ENCODE measurements at places on chromosomes 3 and 15.

- DNase-seq = no peak
Measured at GRCh38 chr15:37291920-37292319, 191.6 kb upstream of the MEIS2 start.

DNA sequence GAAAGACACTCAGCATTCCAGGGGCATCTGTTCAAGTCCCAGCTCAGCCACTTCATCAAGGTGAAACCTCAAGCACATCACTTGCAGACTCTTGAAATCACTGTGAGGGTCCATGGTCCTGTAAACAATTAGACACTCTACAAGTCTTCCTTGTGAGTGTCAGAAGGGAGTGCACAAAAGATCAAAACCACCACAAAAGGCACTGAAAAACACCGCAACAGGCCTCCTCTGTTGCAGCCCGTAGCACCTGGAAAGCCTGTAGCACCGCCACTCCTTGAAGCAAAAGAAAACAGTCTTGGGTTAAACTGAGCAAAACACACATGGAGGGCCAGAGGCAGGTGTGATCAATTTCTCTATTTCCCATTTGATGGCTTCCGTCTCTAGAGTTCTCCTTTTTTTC, 63.8 kb upstream of the SNRK start:
- DNase-seq = no peak

DNA sequence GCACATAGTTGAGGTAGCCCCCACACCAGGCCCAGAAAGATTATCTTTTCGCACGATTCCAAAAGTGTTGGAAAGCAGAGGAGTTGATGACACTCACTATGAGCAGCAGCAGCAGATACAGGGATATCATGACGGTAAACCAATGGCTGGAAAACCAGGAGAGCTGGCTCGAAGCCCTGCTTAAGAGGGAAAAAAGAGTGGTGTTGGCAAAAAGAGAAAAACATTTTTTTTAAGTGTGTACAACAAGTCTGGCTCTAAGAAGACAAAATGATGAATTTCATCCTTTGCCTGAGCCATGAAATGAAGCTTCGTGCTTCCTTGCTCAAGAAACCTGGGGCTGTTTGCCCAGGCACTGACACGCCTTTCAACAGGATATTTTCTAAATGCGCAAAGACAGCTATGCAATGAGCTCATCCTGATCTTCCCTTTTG, 27.3 kb downstream of the PARP16 start:
- DNase-seq = no peak

GRCh38 chr3:19886404-19886803, 47.6 kb downstream of the EFHB start:
- no peak for DNase-seq

- DNase-seq = no peak
Measured at GRCh38 chr3:100030346-100030745, 84.0 kb downstream of the FILIP1L start.

- DNase-seq = no peak
Measured at GRCh38 chr15:77468896-77469295, 48.2 kb downstream of the HMG20A start.

DNA sequence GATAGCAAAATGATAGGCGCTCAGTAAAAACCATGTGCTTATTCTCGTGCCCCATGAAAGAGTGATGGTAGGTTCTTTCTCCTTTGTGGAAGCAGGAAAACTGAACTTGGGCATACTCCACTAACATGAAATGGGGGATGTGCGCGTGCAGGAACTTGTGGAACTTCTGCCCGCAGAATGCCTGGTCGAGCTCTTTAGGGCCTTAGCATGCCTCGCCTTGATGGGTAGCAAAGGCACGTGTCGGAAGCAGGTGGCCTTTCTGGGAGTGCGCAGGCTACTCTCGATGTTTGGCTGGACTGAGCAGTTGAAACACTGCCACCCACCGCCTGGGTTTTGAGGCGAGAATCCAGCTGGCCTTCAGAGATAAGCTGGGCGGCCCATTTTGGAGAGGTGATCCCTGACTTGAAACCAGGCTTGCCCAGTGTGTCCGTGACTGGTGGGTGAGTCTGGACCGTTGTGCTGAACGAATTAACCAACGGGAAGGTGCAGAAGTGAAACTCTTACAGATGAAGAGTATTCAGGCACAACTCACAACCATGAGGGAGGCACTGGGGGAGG, 842 bp downstream of the PCCB start:
- peak; percentile 80 for DNase-seq

DNA sequence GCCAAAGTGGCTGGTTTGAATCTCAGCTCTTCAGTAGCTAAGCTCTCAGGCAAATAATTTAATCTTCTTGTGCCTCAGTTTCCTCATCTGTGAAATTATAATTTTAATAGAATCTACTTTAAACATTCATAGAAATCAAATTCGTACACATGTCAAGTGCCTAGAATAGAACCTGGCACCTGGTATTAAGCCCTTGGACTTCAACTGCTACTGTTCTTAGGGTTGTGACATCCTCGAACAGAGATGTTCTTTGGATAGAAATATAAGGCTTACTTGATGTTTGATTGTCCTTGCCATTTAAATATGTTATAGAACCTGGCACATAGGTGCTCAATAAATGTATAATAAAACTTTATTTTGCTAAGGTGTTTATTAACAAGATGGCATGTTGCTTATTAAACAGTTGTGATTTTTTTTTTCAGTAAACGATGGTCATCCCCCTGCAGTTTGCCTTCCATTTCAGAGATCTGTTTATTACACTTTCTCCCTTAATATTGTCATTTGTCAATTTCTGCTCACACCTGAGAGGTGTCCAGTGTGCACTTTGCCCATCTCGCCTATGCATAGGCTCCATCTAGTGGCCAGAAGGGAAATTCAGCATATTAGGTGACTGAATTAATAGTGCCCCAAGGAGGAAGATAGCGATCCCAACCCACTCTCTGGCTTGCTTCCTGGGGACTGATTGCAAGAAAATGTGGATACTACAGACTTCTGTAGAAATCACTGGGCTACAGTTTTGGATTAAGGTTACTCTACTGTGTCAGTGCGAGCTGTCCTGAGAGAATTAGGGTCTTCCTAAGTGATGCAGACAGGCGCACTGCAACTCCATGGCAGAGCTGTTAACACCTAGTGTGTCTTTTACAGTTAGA, 10.7 kb downstream of the IGF1R start:
- no peak for DNase-seq

DNA sequence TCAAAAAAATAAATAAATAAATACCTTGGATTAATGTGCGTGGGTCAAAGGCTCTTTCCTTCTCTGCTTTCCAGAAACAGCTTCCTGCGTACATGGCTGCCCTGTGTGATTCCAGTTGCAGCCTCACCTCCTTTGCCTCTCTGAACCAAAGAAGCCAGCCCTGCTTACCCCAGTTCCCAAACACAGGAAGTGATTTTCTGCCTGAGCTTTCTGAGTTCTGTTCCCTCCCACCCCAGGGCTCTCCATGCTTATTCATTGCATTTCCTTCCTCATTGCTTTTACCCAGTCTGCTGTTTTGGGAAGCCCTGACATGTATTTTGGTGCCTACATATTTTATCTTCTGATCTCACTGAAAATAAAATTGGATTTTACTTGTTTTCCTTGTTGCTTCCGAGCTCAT, 15.4 kb downstream of the ZSCAN2 start:
- no peak for DNase-seq

DNA sequence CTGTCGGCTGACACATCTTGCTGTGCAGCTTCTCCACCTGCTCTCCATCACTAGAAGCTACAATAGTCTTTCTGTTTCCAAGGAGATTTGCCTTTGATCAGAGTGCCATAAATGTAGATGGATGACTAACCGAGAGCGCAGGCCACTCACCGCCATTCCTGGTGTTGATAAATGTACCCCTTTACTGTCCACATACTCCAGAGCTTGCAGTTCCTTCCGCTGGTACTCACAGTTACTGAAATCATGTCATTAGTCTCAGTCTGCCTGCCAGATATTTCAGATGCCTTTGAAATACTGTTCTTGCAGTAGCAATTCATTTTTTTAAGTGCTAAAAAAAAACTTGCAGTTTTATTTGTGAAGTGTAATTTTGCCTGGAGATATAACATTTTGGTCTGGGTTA, 72.3 kb downstream of the BLM start:
- DNase-seq = no peak

DNA sequence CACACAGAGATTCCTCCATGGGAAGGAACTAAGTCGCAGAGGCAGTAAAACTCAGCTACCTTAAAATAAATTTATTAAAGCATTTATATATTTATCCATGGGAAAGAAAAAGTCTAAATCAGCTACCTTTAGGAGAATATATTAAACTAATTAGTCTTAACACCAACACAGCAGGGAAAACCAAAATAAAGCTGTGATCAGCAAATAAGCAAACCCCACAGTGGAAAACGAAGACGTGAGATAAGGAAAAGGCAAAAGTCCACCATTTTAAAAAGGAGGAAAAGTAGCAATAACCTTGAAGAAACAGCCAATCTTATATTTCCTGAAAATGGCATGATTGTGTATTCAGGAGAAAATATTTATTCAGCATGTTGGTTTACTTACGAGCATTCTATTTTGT, 473.0 kb upstream of the ROBO2 start:
- DNase-seq = no peak

DNA sequence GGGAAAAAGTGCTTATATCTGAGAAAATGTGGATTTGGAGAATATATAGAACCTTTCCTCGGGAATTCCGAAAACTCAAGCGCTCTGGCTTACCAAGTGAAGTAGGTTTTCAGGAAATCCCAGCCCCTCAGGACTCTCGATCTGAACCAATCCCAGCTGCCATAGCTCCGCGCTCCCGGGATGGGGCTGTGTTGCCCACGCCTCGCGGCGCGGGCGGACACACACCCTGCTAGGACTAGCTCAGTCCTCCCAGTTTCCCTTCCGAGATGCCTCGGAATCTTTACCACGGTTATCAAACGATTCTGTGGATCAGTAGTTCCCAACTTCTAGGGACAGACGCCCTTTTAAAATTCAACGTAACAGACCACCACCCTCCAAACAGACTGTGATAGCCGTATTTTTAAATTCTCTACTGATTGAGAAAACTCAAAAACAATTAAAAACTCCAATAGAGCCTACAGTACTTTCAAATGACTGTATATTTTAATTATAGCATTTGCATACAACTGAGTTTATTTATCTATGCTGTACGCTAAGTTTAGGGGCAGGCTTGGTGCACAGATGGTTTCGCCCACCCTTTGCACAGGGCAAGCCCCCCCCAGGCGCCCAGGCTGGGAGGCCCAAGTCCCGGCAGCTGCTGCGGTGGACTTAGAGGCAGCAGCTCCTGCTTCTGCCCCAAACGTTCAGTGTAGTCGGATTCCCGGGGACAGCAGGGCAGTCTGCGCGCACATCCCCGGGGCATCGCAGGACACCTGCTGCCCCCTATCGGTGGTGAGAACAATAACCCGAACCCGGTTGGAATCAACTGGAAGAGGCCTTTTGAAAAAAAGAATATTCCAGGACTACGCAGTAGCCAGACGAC, 52.3 kb downstream of the CCDC54 start:
- peak; percentile 83 for DNase-seq

DNA sequence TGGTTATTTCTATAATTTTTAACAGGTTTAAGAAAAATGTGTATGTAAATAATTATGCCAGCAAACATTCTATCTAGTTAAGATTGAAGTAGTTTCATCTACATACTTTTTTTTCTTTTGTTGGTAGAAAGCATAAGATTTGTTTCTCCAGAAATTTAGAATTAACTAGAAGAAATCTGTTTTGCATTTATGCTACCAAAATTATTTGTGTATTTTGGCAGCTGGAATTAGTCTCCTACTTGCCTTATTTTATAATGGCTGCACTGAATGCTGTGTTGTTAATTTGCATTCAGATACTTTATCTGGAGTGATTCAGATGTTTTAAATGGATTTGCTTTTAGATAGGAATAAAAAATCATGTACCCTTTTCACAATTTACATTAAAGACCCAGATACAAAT, 100.2 kb upstream of the NAALADL2 start:
- no peak for DNase-seq

- DNase-seq = no peak
Measured at GRCh38 chr3:124772081-124772831, 42.0 kb downstream of the UMPS start.

- DNase-seq = no peak
Measured at GRCh38 chr3:95971573-95971972, 842.8 kb upstream of the EPHA6 start.

GRCh38 chr3:29186982-29187725, 93.7 kb upstream of the RBMS3 start:
- no peak for DNase-seq

DNA sequence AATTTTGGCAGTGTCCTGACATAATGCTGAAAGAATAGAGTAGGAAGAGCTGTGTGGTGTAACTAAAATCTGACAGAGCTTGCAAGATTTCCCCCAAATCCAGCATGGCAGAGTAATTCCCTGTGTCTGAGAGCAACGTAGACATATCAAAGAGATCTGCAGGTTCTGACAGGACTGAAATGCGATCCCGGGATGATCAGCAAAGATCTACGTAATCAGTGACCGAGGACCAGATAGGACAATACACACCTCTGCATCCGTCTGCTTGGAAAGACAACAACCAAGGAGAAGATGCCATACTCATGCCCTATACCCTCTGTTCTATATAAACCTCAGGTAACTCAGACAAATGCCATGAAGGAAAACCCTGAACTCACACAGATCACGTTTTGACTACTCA, 26.6 kb upstream of the SYNPR start:
- DNase-seq = no peak

GRCh38 chr3:74643636-74644035, 29.2 kb upstream of the CNTN3 start:
- DNase-seq = no peak

- DNase-seq = peak; percentile 30
Measured at GRCh38 chr3:49775538-49775937, 10.8 kb downstream of the IP6K1 start.

- DNase-seq = no peak
Measured at GRCh38 chr3:126124896-126125295, 41.0 kb upstream of the SLC41A3 start.

DNA sequence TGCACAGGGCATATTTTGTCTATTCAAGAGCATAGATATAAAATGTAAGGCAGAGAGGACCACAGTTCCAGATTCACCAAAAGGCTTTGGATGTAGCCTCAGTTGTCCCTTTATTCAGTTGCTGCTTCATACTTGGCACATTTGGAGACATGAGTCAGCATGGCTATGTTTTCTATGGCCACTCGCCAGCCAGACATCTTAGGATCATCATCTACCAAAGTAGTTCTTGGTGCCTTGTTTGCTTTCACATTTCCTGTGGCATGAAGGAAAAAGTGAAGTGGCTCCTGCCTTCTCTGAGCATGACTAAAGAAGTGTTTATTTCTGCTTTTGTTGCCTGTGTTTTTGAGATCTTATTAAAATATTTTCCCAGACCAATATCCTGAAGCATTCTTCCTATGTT, 7.2 kb downstream of the SUSD5 start:
- no peak for DNase-seq

- no peak for DNase-seq
Measured at GRCh38 chr3:37124435-37124834, 49.9 kb downstream of the LRRFIP2 start.

Measured in upper lobe of right lung (tissue), 1 donor.